GM19239 (cell line): ENCODE measurements at places on chromosomes 2 and 18.

DNA sequence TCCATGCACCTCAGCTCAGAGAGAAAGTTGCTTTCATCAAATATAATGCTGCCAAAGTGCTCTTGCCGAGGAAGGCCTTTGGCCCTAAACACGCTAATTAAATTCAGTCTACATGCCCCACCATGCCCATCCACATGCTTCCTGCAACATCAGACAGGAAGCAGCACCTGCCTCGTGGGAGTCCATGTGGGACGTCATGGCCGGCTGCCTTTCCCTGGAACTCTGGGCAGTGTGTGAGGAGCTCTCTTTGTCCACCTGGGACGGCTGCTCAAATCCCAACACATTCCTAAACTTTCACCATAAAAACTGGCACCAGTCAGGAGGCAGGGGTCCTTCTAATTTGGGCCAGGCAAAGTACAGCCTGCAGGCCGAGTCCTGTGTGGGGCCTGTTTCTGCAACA is 23.1 kb downstream of the FAM178B start:
- DNase-seq, result no peak

- peak; percentile 20 for DNase-seq
Observed at GRCh38 chr2:165874445-165875039, 79.0 kb downstream of the TTC21B start.

- no peak for DNase-seq
Observed at GRCh38 chr2:1758774-1759610, 14.7 kb upstream of the PXDN start.

- DNase-seq, result no peak
Observed at GRCh38 chr2:60991644-60992043, 25.9 kb upstream of the PEX13 start.

DNA sequence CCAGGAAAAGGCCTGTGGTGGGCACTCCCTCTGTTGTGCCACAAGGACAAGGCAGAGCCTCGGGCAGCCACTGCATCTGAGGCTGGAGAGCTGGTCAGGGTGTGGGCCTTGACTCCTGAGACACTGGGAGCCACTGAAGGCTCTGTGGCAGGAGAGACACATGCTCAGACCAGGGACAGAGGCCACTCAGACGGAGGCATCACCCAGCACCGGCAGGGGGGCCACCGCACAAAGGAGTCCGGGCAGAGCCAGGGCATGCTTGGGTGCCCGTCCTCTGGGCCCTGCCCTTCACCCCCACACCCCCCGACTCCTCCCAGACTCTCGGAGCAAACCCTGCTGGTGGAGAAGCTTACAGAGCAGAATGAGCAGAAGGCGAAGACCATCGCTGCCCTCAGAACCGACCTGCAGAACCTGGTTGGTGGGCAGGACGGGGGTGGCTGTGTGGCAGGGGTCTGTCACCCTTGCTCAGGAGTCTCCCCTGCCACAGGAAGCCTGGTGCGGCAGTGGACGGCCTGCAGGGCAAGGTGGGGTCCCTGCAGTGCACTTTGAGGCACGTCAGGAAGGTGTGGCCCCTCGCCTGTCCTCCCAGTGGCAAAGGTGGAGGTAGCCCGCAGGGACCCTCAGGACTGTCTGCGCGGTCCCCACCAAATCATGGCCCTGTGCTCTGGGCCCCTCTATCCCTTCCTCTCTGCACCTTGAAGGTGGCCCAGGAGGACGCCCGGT is 26.0 kb downstream of the CROCC2 start:
- no peak for DNase-seq

DNA sequence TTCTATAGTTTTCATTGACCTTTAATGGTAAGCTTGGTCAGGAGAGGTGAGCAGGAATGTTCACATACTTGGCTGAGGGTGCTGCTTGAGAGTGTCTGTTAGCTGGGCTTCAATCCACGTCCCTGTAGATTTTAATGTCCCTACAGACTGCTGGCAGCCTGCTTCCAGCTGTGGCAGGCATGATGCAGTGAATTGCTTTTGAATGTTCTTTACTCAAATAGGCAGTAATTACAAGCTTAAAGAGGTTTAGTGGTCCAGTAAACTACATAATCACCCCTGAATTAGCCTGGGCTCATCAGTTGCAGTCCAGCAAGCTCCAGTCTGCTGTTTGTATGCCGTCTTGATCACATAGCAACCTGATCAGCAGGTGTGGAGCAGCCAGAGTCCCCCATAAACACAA is 102.1 kb downstream of the MEIS1 start:
- DNase-seq, result no peak

DNA sequence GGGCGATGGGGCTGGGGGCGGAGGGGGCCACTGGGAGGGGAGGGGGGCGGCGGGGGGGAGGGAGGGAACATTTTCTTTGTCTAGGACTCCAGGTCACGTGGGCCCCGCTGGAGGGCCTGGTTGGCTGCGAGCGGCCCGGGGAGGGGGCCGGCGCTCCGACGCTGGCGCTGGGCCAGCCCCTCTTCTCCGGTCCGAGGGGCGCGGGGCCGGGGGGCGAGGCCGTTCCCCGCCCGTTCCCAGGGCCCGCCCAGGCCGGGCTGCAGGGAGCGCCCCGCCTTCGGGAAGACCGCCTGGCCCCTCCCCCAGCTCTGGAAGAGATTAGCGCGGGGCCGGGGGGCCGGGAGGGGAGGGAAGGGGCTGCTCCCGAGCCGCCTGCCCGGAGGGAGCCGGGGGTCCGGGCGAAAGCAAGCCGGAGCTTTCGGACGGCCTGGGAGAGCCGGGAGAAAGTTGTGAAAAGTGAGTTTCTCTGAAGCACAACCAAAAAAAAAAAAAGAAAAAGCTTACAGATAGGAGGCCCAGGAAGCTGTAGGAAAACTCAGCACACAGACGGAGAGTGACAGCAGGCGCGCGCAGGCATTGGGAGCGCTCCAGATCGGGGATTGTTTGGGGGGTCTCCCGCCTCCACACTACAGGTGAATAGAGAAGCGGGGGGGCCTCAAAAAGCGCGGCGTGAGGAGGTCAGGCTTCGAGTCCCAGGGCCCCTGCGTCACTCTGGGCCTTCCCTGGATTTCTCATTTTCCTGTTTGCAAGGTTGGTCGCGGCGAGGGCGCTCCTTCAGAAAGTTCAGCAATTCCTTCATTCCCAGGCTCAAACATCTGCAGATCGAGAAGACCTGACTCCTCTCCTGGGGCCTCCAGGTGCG is 84.1 kb upstream of the POMC start:
- peak; percentile 84 for DNase-seq

DNA sequence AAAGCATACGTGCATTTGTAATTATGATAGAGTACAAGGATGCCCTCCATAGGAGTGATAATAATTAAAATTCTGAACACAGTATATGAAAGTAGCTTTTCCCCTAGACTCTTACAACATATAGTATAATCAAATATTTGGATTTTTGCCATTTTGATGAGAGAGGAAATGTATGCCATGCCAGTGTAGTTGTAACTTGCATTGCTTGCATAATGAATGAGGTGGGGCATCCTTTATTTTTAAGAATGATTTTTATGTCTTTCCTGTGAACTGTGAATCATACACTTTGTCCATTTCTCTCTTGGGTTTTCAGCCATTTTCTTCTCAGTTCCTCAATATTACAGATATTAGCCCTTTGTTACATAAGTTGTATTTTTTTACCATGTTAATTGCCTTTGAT is 197.5 kb downstream of the SCG2 start:
- no peak for DNase-seq

DNA sequence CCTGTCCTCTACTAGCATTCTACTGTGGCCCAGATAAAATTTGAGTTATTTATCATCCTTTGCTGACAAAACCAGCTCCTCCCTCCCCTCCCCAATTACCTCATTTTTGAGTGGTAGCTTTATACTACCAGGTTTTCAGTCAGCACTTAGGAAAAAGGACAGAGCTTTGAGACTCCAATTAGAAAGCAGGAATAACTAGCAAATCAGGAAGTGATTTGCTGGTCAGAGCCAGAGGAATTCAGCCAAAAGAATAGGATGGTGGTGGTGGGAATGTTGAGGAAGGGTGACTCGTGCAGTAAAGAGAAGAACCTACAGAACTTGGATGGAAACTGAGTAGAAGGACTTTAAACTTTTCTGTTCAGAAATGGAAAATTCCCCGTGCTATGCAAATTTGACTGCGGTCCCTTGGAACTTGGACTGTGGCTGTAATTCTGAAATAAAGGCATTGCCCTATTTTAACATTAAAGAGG is 3.7 kb downstream of the MYL12B start:
- DNase-seq, result no peak

- no peak for DNase-seq
Observed at GRCh38 chr2:237626813-237627440, 460 bp upstream of the LRRFIP1 start.

DNA sequence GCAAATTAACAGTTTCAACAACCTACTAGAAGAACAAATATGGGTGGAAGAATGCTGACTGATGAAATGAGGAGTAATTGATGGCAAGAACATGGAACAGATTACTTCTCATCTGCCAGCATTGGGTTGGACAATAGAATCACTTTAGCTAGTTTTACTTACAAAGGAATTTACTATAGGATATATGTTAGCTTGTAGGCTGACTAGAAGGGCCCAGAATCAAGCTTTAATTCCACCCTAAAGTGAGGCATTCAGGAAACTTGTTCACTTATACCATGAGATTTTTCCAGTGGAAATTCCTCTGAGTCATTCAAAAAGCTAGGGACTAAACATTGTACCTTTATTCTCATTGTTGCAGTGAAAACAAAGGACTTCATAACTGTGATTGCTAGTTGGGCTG is 5.0 kb upstream of the ZSWIM2 start:
- no peak for DNase-seq

DNA sequence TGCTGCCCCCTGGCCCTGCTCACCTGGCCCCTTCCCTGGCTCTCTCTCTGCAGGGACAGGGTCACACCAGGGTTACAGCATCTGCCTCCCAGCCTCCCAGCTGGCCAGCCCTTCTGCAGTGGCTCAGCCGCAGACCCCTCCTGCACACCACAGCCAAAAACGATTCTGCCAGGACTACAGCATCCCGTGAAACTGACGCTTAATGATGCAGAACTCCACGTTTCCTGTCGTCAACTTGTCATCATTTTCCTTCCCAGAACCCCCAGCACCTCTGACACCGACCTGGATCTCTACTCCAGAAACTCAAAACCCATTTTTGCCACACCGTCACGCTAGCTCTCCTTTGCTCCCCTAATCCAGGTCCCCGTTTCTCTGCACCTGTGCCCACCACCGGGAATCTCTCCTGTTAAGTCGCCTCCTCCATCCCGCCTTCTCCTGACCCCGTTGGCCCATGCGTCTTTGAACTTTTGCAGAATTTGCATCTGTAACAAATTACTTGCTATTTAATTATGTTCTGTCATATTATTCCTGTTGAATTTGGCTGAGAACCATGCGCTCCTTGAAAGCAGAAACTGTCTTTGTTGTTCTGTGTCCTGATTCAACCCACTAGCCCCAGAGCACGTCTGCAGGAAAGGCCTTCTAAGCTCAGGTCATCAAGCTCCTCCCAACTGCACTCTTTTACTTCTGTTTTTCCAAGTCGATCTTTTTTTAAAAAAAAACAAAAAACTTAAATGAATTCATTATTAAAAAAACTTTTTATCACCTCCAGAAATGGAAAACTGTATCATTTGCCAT is 173.2 kb upstream of the COPS8 start:
- no peak for DNase-seq

DNA sequence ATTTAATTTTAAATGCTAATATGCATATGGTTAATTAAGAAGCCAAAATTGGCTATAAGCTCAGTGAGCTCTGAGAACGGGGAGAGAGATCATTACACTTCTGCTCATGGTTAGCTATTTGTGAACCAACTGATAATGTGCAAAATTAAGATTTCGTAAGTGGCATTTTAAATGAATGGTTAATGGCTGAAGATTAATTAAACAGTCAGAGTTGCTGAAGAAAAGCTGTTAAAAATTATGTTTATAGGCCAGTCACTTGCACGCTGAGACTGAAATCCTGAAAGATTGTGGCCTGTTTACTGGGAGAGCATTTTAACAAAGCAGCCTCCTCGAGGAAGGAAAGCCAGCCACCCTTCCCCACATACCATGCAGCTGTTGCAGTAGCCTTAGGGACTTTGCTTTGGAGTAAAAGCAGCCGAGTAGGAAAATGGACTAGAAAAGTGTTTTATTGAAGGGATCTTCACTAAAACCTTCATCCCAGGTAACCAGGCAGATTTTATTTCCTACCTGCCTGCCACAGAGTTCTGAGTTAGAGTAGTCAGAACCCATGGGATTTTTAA is 218.8 kb upstream of the NRP2 start:
- no peak for DNase-seq

GRCh38 chr2:211837706-211838105 is 700.9 kb downstream of the ERBB4 start:
- DNase-seq, result no peak

DNA sequence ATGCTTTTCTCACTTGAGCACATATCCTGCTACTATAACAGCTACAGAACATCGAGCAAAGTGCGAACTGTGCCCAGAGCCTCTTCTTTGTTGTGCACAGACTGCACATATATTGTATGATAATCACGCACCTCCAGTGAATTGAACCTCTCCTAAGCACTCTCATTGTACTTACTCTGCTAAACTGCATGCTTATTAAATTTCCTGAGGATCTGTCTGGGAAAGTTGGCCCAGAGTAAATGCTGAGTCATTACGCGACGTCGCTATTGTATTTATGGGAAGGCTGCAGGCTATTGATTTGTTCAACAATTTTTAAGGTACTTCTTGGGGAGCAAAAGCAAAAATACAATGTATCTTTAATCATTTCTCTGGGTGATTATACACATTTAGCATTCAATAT is 399.6 kb upstream of the DSEL start:
- DNase-seq, result no peak
